ENCODE measurements at places on chromosomes 7 and 10.

- no peak for DNase-seq
Measured at GRCh38 chr7:30559611-30560010, 35.1 kb upstream of the GARS1 start.

DNA sequence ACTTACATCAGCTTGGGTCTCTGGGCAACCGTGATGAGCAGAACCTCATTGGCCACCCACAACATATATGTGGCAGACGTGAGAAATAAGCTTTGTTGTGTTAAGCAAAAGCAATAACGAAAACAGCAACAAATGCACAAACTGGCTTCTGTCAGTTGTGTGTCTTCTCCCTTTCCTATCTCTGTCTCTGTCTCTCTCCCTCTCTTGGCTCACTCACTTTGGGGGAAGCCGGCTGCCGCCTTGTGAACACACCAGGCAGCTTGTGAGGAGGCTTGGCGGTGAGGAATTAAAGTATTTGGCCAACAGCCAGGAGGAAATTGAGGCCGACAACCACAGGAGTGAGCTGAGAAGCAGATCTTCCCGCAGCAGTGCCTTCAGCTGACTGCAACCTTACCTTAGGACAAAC lies 21.9 kb upstream of the CDCA7L start:
- DNase-seq: no peak

- peak; percentile 66 for DNase-seq
Measured at GRCh38 chr7:100400656-100401055, 27.4 kb downstream of the PILRA start.

- DNase-seq: no peak
Measured at GRCh38 chr10:112338957-112339356, 35.0 kb upstream of the ACSL5 start.

DNA sequence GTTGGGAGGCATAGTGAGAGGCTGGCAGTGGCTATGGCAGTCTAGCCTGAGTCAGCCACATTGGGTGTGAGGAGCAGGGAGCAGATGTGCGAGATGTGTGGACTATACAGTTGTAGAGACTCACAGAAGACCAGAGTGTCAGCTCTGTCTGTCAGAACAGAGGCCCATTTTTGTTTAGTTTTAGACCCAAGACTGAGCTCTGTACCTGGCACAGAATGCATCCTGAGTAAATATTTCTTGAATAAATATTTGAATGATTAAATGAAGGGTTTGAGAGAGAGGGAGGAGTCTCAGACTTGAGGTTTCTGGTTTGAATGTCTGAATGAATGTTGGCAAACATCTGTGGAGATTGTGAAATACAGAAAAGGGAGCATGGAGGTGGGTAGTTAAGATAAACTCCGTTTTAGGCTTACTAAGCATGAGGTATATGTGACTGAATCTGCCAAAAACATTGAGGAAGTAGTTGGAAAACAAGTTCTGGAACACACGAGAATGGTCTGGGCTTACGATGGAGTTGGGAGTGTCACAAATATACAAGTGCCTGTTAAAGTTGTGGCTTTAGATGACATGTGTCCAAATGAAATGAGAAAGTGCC lies 3.6 kb downstream of the SEC23IP start:
- no peak for DNase-seq

DNA sequence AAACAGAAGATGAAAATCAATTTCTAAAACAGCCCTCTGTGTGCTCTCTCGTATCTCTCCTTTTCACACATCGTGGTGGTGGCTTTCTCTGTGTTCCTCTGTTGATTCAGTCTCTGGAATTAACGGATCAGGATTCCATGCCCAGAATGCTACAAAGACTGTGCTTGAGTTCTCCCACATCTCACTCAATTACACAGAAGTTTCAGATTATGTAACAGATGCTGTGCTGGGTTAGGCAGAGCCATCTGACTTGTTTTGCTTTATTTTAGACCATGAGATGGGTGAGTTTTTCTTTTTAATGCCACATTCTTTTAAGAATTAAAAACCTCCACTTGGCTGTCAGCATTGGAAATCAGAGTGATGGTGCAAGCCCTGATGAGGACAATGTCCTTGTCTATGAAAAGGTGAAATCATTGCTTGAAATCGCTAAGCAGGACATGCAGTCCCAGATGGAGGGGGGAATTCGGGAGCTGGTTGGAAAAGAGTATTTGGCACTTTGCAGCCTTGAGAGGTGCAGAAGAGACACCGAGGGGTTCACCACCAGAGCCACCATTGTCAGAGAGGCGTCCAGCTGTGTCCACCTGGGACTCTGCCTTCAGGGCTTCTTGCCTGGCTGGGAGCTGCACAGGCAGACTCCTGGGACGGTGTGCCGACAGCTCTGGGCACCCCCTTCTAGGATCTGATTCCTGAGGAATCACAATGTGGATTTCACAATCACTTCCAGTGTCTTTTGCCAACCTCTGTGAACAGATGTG lies 80.4 kb downstream of the EGFR start:
- DNase-seq: no peak

- DNase-seq: no peak
Measured at GRCh38 chr10:133456041-133456951, 2.6 kb downstream of the SCART1 start.

DNA sequence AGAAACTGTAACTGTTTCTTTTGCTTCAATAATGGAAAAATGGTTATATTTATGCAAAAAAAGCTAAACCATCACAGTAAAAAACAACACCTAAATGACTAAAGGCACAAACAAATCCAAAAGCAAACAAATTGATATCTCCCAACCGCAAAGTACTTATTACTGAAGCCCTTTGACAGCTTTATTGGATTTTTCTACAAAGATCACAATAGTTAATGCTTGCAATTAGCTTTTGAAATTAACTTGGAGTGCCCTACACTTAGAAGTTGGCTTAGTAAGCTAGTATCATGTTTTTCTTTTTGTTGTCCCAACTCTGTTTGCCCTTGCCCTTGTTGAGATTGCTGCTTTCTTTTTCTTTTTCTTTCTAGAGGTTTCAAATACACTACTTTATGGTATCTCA lies 257.5 kb downstream of the INHBA start:
- DNase-seq: no peak

DNA sequence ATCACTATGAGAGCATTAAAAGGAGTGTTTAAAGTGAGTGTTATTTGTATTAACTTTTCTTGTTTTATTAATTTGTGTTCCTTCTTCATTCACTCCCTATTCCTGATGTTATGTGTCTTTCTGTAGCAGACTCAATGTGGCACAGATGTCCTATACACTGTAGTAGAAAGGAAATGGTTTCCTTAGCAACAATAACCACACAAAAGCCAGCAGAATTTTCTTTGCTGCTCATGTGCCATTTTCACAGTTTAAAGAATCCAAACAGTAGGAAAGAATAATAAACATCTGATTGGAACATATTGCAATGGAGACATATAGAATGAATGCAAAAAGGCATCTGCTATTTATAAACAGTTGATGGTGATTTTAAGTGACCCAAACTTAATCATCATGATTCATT lies 763.6 kb downstream of the PHTF2 start:
- no peak for DNase-seq

- no peak for DNase-seq
Measured at GRCh38 chr10:120987359-120987758, 136.2 kb downstream of the WDR11 start.

DNA sequence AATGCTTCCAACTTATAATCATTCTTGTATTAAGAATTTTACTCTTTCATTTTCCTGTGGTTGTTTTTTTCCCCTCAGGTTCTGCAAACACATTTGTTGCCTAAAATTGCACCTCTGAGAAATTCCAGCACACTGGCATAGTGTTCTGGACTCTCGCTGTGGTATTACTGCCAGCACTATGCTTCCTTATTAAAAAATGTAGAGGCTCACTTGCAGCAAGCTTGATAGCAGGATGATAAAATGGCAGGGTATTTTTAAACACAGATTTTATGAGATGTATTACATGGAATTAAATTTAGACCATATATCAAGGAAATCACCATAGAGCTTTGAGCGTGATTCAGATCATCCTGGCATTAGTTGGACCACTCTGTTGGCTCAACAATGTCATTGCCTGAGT lies 416.7 kb upstream of the AKR1E2 start:
- DNase-seq: no peak

DNA sequence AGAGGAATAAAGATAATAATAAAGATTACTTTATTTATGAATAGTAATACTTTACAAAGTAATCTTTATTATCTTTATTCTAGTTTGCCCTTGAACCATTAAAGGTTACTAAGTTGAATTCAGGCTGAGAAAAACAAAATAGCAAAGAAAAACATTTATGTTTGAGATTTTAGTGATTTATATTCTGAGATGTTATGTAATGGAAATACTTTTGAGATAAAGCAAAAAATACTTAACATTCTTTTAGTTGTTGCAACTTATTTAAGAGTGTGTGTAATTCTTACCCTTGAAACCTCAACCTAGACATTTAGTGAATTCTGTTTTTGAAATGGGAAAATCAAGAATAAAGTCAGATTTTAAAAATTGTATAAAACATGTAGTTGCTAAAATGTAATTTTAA lies 40.0 kb downstream of the MINPP1 start:
- DNase-seq: no peak
